ENCODE measurements at places on chromosomes 5 and 9. TPM values are rescaled to one million over a fixed set of nuclear protein-coding genes. Genes with fewer than 3 reads are reported as not detected.

The ZNF454 gene
- total RNA-seq, result 0.46 TPM

The MPDZ gene
- 28.7 TPM for total RNA-seq

DNA sequence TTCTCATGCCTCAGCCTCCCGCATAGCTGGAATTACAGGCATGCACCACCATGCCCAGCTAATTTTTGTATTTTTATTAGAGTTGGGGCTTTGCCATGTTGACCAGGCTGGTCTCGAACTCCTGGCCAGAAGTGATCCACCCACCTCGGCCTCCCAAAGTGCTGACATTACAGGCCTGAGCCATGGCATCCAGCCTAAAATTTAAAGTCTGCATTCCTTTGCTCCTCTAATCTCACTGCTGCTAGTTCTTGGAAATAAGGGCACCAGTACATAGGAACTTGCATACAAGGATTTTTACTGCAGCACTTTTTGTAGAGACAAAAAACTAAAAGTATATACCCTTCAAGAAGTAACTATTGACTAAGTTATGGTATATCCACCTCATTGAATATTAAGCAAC, 20.0 kb upstream of the DCP2 start:
- no peak overlapping the region for H3K27ac ChIP-seq

GRCh38 chr5:56605231-56605630, 210.1 kb upstream of the MAP3K1 start:
- H3K27me3 ChIP-seq, result no peaks in the 10 kb centered on the region
- H3K36me3 ChIP-seq, result no peaks in the 10 kb centered on the region
- no peak for DNase-seq
- no peaks in the 10 kb centered on the region for H3K4me1 ChIP-seq
- H3K4me3 ChIP-seq, result no peak overlapping the region
- no peak overlapping the region for H3K27ac ChIP-seq

DNA sequence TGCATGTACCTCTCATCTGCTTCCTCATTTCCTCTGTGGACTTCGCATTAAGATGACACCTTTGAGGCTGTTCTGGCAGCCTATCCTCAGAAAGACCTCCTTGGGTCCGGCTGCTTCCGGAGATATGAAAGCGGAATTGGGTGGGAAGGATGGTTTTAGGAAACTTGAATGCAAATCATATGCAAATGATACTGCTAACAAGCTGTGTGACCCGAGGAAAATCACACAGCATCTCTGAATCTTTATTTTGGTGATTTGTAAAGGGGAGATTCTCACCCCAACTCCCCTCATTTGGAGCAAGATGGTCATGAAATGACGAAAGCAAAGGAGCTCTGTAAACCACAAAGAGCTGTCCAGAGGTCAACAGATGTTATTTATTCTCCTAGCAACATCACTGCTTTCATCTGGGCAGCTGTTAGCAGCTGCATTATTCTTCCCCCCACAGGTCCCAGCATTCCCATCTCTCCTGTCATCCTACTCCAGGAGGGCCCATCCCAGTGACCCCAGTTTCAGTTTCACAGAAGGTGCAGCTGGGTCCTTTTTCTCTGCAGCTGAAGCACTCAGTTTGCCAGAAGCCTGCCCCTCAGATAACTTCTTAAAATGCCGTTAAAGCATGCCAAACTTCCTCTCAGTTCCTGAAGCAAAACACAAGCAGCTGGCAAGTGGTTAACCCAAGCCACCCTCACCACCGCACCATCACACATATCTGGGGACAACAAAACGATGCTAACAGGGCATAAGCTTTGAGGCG, 269.5 kb downstream of the SEC61B start:
- no peaks in the 10 kb centered on the region for H3K4me1 ChIP-seq
- no peak for DNase-seq
- no peaks in the 10 kb centered on the region for H3K27me3 ChIP-seq
- no peaks in the 10 kb centered on the region for H3K36me3 ChIP-seq
- H3K27ac ChIP-seq, result no peak overlapping the region
